ENCODE measurements at places on chromosomes 16 and 17.

DNA sequence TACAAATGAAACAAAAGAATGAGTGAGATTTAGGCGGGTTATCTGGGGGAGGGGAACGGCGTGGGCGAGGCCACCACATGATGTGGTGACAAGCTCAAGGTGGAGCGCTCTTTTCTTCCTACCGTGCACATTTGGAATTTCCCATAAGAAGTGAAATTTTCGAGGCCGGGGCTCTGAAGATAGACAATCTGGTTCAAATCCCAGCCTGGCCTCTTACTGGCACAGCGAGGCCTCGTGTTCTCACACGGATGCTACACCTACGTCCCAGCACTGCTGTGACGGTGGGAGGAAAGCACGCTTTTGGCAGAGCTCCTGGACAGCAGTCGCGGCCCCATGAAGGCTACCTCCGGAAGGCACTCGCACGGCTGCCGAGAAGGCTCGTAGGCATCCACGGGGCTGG, 25.2 kb downstream of the ZDHHC7 start:
- DNase-seq: no peak

- no peak for DNase-seq
Measured at GRCh38 chr17:6350806-6351205, 84.1 kb downstream of the AIPL1 start.

DNA sequence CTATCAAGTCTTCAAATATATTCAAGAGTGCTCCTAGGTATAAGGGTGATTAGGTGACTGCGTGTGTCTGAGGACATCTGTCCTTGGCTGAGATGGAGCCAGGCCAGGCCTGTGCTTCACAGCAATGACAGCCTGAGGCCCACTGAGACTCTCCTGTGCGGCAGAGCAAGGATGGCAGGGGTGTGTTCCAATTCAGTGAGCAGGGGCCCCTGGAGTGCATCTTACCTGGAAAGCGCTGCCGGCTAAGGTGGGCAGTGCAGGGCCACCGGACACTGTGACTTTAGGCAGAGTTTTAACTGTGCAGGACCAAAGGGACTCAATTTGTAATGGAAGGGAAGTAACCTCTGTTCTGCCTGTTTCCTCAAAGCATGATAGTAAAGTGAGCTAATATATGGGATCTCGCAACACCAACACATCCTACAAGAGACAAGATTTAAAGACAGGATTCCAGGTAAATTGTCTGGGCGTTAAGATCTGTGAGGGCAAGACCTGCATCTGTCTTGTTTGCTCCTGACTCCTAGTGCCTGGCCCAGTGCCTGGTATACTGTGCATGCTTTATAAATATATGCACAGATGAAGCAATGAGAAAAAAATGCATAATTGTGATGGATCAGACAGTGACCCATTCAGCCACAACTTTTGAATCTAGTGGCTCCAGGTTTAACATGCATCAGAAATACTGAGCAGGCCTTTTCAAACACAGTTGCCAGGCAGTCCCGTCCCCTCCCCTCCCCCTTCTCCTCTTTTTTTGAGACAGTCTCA, 86.7 kb downstream of the MRC2 start:
- DNase-seq: no peak

DNA sequence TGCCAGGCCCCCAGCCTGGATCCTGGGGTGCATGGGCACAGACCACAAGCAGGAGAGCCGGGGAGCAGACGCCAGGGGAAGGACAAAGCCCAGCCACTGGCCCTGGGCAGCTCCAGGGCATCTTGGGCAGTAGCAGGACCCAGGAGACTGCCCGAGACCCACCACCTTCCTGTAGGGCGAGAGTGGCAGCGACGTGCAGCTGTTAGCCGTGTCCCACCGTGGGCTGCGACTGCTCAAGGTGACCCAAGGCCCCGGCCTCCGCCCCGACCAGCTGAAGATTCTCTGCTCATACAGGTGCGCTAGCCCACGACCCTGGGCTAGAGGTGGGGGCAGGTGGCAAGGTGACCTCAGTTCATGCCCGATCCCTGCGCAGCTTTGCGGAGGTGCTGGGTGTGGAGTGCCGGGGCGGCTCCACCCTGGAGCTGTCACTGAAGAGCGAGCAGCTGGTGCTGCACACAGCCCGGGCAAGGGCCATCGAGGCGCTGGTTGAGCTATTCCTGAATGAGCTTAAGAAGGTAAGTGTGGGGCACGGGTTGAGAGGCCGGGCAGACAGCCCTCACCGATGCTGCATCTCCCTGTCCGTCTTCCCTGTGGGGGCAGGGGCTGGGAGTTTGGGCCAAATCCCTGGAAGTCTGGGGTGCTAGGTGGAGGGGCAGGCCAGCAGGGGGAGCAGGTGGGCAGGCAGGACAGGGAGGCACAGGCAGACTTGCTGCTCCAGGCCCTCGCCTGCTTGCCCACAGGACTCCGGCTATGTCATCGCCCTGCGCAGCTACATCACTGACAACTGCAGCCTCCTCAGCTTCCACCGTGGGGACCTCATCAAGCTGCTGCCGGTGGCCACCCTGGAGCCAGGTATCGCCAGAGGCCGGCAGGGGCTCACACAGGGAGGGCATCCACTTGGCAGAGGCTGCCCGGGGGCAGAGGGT, 13.5 kb upstream of the SMIM5 start:
- DNase-seq: peak; percentile 82

- DNase-seq: no peak
Measured at GRCh38 chr16:80981103-80981502, 25.6 kb downstream of the CMC2 start.

DNA sequence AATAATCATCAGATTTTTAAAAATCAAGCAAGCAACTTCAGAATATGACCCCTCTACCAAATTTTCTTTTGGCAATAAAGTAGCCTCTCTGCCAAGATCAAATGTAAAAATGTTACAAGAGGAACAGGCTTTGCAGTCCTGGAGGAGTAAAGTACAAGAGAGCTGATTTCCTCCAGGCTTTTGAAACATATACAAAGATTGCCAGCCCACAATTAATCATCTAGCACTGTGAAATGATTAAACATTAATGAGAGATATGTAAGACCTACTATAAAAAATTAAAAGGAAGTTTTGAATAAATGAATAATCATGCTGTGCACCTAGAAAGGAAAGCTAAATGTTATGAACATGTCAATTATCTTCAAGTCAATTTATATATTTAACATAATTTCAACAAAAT, 26.3 kb downstream of the TXNDC11 start:
- no peak for DNase-seq

DNA sequence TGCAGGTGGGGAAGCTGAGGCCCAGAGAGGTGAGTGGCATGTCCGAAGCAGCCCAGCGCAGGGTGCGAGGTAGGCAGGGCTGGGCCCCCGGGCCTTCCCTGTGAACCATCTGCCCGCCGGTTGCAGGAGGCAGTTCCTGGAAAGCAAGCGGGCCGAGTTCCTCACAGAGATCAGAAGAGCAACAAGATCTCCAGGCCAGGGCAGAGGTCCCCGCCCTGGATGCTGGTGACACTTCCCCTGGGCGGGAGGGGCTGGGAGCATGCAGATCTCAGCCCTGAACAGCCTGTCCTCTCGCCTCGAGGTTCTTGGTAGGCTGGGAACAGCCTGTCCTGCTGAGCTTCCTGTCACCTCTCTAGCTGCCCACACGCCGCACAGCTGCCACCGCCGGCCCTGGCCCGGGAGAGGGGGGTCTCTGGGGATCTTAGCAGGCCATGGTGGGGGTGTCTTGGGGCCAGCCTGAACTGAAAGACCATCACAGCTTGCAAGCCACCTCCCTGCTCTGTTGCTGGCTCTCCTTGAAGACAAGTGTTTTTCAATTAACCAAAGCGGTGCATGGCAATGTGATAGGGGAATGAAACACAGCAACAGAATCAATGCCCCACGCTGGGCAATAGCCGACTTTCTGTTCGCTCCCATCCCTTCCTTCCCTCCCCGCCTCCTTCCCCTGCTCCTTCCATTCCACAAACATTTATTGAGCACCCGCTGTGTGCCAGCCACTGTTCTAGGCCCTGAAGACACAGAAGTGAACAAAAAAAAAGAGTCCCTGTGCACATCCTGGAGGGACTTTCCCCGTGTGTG, 31.7 kb downstream of the SOCS1 start:
- DNase-seq: peak; percentile 44

DNA sequence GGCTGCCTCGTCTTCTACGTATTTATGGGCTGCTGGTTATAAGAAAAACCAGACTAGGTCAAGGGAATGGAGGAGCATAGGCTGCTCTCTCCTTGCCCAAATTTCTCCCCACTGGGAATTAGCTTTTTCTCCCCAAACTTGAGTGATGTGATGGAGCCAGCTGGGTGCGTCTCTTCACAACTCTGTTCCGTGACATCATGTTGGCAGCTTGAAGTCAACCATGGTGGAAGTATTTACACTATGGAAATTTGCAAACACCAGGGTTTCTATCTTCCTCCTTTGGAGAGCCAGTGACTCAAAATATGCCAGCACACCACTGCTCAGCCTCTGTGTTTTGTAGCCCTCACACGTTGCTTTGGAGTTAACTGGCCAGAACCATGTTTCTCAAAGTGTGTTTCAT, 78.1 kb downstream of the OR1D5 start:
- no peak for DNase-seq

DNA sequence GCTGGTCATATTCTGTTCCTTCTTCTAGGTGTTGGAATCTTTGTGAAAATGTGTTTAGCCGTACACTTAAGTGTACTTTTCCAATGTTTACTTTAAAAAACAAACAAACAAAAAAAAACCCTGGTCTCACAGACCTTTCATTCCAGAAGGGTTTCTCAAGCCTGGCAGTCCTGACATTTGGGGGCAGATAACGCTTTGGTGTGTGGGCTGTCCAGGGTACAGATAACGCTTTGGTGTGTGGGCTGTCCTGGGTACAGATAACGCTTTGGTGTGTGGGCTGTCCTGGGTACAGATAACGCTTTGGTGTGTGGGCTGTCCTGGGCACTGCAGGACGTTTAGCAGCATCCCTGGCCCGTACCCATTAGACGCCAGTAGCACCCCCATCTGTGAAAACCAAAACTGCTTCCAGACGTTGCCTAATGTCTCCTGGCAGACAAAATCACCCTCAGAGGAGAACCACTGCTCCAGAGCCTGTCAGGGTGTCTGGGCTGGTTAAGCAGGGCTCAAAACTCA, 15.2 kb upstream of the FLCN start:
- DNase-seq: no peak

GRCh38 chr17:14301279-14302090, 604 bp downstream of the HS3ST3B1 start:
- peak; percentile 86 for DNase-seq

- peak; percentile 91 for DNase-seq
Measured at GRCh38 chr16:89556750-89557689, 3.5 kb upstream of the RPL13 start.

DNA sequence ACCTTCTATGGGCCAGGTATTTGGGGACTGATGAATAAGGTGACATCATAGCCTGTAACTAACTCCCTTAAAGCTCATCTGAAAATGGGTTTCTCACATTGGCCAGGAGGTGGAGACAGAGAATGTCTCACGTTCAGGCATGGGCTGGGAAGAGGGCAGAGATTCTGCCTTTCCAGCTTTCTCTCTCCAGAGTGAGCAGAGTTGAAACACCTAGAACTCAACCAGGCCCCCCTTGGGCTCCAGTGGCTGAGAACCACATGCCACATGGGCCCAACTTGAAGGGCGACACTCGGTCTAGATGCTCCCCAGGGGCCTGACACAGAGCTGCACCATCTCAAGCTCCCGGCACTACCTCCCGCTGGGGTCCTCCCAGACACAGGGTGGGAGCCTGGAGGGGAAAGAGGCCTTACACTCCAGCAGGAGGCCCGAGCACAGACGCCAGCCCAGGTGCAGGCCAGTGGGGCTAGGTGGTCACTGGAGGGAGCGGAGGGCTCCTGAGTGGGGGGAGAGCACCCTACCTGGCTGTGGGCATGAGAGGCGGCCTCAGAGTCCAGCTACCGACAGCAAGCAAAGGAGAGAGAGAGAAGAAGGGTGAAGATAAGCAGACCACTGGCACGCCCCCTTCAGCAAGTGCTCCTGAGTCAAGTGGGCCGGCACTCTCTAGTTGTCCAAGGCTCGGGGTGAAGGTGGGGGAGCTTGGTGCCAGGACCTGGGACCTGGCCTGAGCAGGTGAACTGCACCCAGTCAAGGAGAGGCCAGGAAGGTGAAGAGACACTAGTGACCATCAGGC, 55.9 kb downstream of the MYO18A start:
- peak; percentile 91 for DNase-seq

- DNase-seq: no peak
Measured at GRCh38 chr17:68682903-68683302, 81.7 kb upstream of the FAM20A start.

- no peak for DNase-seq
Measured at GRCh38 chr17:18986541-18987229, 17.9 kb downstream of the FAM83G start.

GRCh38 chr16:29687755-29688154, 8.8 kb downstream of the QPRT start:
- no peak for DNase-seq

GRCh38 chr16:5649762-5650743, 552.5 kb upstream of the EEF2KMT start:
- no peak for DNase-seq

Measured in SJCRH30 (cell line).